ENCODE measurements at places on chromosomes 3 and 15. TPM values are rescaled to one million over a fixed set of nuclear protein-coding genes. Genes with fewer than 3 reads are reported as not detected.

TTLL13 gene
- total RNA-seq, result 1.3 TPM

CHRM5 gene
- not detected for total RNA-seq

GRCh38 chr3:4314688-4315087 lies 11.5 kb downstream of the SETMAR start:
- no peak overlapping the region for H3K4me3 ChIP-seq
- DNase-seq, result no peak
- peaks cover 4% of the 10 kb centered on the region for H3K4me1 ChIP-seq
- no peaks in the 10 kb centered on the region for H3K27me3 ChIP-seq

DNA sequence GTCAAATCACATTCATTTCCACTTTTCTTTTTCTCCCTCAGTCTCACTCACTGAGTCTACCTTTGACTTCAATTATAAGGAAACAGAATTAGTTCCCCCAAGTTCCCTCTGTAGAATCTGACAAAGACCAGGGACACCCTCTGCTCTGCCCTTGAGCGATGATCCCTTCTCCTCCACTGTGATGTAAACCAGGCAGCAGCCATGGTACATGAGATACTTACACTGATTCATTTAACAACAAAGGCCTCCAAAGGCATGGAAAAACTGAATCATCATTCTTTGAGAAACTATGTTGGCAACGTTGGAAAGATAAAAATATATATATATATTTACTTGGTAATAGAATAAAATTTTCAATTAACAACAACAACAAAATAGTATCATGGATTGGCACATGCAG lies 84.1 kb downstream of the P3H2 start:
- H3K27ac ChIP-seq, result no peak overlapping the region
- DNase-seq, result no peak
- H3K4me3 ChIP-seq, result no peak overlapping the region
- H3K36me3 ChIP-seq, result no peaks in the 10 kb centered on the region
- peaks cover 15% of the 10 kb centered on the region for H3K27me3 ChIP-seq

- DNase-seq, result no peak
- H3K4me3 ChIP-seq, result no peak overlapping the region
- H3K4me1 ChIP-seq, result no peaks in the 10 kb centered on the region
- H3K27ac ChIP-seq, result no peak overlapping the region
Measured at GRCh38 chr3:30443756-30444673, 162.4 kb upstream of the TGFBR2 start.

DNA sequence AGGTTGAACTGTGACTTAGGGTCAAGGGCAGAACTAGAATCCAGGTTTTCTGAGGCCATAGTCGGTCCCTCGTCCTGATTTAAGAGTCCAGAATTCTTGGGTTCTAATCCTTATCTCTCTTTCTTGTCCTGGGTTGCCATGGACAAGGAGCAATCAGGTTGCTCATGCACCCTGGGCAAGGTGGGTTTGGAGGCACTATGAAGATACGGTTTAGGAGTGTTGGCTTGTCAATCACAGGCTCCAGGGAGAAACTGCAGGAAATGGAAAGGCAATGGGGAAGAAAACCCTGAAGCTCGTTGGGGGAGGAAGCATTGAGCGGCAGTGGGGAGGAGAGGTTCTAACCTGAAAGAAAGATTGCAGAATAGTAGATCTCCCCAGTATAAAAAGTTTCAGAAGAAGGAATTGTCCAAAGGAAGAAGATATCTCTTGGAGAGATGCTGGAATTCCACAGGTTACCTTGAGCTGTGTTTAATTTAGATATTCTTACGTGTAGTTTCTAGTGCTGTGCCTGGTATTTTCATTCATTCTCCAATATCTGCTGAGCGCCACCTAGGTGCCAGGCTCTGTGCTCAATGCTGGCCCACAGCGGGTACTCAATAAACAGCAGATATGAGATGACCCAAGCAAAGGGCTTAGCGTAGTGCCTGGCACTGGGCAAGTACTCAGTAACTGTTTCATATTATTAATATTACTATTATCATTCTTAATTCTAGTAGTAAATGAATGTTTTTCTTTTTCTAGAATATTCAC lies 2.0 kb downstream of the ACAN start:
- peaks cover 38% of the 10 kb centered on the region for H3K27me3 ChIP-seq
- H3K36me3 ChIP-seq, result no peaks in the 10 kb centered on the region
- H3K4me3 ChIP-seq, result no peak overlapping the region
- peaks cover 2% of the 10 kb centered on the region for H3K4me1 ChIP-seq
- no peak overlapping the region for H3K27ac ChIP-seq
